ENCODE measurements at places on chromosomes 7 and 10.
A peak's percentile ranks its signal among the peaks of the same experiment; 100 is the strongest.

GRCh38 chr10:8238986-8239385 is 184.5 kb downstream of the GATA3 start:
- DNase-seq, result no peak

DNA sequence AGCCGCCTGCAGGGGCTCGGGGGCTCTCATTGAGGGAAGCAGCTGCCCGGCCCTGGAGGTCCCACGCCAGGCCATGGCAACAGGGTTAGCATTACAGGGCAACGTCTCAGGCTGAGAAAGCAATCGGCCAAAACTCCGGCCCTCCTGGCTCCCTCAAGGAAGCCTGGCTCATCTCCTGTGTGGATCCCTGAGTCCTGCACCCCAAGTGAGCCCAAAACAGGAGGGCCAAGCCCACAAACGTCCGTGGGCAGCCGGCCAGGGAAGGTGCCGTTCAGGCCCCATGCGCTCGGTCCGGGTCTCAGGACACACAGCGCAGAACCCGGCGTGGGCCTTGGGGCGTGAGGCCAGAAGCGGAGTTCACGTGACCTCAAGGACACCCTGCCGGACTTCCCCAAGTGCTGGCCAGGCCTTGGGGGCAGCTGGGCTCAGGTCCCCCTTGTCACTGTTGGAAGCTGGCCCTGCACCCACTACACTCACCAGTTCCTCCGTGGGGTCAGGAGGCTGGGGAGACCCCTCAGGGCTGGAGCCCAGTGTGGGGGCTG is 8.0 kb upstream of the PWWP2B start:
- DNase-seq, result no peak

DNA sequence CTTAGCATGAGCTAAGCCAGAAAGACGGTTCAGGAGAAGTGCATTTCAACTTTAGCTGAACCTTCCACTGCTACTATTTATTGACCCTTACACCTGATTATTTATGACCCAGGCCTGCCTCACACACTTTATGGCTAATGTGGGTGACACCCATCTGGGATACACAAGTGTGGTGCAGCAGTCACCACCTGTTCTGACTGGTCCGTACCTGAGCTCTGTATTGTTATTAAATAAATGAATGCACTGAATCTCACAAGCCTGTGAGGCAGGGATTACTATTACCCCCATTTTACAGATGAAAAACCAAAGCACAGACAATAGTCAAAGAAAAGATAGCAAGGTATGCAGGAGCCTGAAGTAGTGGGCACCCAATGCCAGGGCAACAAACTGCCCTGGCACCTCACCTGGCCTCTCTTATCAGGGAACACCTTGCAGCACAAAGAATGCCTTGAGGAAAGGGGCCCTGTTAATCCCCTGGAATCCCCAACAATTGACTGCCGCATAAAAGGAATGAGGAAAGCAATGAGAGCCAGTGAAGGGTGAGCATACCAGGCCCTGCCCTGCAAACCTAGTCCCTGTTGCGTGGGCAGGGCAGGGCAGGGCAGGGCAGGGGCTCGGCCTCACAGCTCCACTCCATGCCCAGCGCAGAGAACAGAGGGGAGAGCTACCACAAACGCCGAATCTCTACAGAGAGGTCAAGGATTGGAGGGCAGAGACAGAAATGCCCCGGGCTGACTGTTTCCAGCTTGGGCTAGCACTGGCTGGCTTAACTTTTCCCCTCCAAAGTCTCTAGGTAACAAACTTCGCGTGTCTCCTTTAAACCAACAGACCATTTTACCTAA is 1.3 kb downstream of the ANXA11 start:
- no peak for DNase-seq

GRCh38 chr10:129541748-129542487 is 74.9 kb downstream of the MGMT start:
- DNase-seq, result no peak

GRCh38 chr10:121566755-121567154 is 31.5 kb downstream of the FGFR2 start:
- no peak for DNase-seq

GRCh38 chr7:94087664-94088352 is 83.7 kb upstream of the BET1 start:
- peak; percentile 60 for DNase-seq

DNA sequence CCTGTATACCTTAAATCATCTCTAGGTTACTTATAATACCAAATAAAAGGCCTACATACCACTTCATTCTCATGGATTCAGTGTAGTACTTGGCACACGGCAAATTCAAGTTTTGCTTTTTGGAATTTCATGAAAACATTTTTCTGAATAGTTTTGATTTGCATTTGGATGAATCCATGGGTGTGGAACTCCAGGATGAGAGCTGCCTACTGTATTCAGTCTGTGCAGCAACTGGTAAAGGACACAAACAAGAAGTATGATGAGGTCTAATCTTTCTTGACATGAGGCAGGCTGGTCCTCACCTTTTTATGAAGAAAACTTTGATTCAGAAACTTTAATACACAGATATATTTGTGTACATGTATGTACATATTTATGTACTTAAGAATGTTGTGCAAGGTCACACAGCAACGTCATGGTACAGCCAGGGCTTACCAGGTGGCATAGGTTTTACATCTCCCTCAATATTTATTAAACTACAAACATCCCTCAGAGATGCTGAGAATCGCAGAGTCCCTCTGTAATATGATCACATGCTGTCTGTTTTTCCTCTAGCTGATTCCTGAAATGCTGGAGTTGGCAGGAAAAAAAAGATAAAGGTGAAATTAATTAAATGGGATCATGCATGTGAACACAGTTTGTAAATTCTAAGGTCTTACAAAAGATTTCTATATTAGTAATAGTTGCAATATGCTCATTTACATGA is 239.6 kb downstream of the PRKG1 start:
- DNase-seq, result no peak

GRCh38 chr7:31337002-31337565 is 3.4 kb downstream of the NEUROD6 start:
- DNase-seq, result no peak

Data from GM18507 (cell line).